ENCODE measurements at places on chromosomes 2 and 18. TPM values are rescaled to one million over a fixed set of nuclear protein-coding genes. Genes with fewer than 3 reads are reported as not detected.

TMEM182 gene
- 11.1 TPM for total RNA-seq

GAL3ST2 gene
- total RNA-seq: not detected

ANKRD62 gene
- total RNA-seq: not detected

DSG1 gene
- total RNA-seq: not detected

MEP1B gene
- not detected for total RNA-seq

LOXHD1 gene
- total RNA-seq: not detected

CABYR gene
- total RNA-seq: 12.0 TPM

MAB21L4 gene
- not detected for total RNA-seq

BMP10 gene
- not detected for total RNA-seq

FNDC4 gene
- total RNA-seq: 3.1 TPM

TGFBRAP1 gene
- total RNA-seq: 22.0 TPM

IL36A gene
- not detected for total RNA-seq

C2orf81 gene
- total RNA-seq: 1.6 TPM

C2orf69 gene
- total RNA-seq: 10.0 TPM

MALL gene
- 42.0 TPM for total RNA-seq

RBM43 gene
- 1.3 TPM for total RNA-seq

FOXI3 gene
- total RNA-seq: not detected

LBX2 gene
- total RNA-seq: 1.6 TPM

SAG gene
- total RNA-seq: not detected

ANKRD30BL gene
- not detected for total RNA-seq

MTA3 gene
- 25.0 TPM for total RNA-seq

ARL5A gene
- total RNA-seq: 60.4 TPM

C2orf66 gene
- total RNA-seq: not detected

CASP8 gene
- 27.0 TPM for total RNA-seq

ELOA2 gene
- not detected for total RNA-seq

RNF144A gene
- total RNA-seq: 1.5 TPM

MYOM1 gene
- not detected for total RNA-seq

ANKRD12 gene
- 16.0 TPM for total RNA-seq

SCN9A gene
- total RNA-seq: 0.86 TPM

ALPP gene
- 0.59 TPM for total RNA-seq

PROC gene
- 0.64 TPM for total RNA-seq

DYSF gene
- 0.81 TPM for total RNA-seq

RAPH1 gene
- 9.3 TPM for total RNA-seq

LINC00305 gene
- not detected for total RNA-seq

POTEI gene
- total RNA-seq: not detected

PRKAG3 gene
- total RNA-seq: not detected

KRTCAP3 gene
- not detected for total RNA-seq

NTSR2 gene
- total RNA-seq: not detected

RAD51AP2 gene
- total RNA-seq: not detected

MC5R gene
- total RNA-seq: not detected

ALPG gene
- total RNA-seq: not detected

TTC39C gene
- total RNA-seq: 19.6 TPM

DDX18 gene
- total RNA-seq: 56.4 TPM

CTLA4 gene
- not detected for total RNA-seq

CYTIP gene
- total RNA-seq: 2.8 TPM

HNMT gene
- 9.8 TPM for total RNA-seq

NGEF gene
- total RNA-seq: 7.8 TPM

RAB6C gene
- 0.02 TPM for total RNA-seq

IRS1 gene
- total RNA-seq: 12.6 TPM

NOL4 gene
- total RNA-seq: not detected

SEPTIN10 gene
- 74.5 TPM for total RNA-seq

FBLN7 gene
- 3.0 TPM for total RNA-seq

RND3 gene
- total RNA-seq: 187 TPM

ACOXL gene
- not detected for total RNA-seq

GALNT1 gene
- total RNA-seq: 63.0 TPM

NPPC gene
- total RNA-seq: not detected

ECEL1 gene
- total RNA-seq: not detected

SLC19A3 gene
- not detected for total RNA-seq

All from M059J (cell line).